IPS DF 19.7 (cell line): ENCODE measurements at places on chromosomes 16 and 17.
A peak's percentile ranks its signal among the peaks of the same experiment; 100 is the strongest.

GRCh38 chr16:80608946-80609345 lies 68.2 kb downstream of the DYNLRB2 start:
- DNase-seq: no peak

GRCh38 chr17:27442702-27443101 lies 13.5 kb upstream of the KSR1 start:
- DNase-seq: no peak

GRCh38 chr17:38967290-38967738 lies at the start of gene FBXO47:
FBXO47 (minus strand) TSS chr17:38967403; CDS start chr17:38963025, 4,378 bp downstream.
- DNase-seq: peak; percentile 94

DNA sequence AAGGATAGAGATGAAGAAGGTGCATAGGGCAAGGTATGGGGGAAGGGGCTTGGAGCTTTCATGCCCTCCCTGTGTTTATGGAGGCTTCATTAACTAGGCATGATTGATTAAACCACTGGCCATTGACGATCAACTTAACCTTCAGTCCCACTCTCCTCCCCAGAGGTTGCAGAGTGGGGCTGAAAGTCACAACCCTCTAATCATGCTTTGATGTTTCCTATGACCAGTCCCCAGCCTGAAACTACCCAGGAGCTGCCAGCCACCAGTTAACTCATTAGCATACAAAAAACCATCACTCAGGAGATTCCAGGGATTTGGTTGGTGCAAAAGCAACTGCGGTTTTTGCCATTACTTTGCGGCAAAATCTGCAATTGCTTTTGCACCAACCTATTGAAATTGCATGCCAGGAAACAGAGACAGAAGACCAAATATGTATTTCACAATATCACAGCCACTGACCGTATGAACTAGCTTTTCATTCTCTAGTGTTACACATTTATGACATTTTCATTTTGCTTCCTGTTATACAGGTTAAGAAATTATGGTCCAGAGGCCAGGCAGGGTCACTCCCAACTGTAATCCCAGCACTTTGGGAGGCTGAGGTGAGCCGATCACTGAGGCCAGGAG lies 5.4 kb downstream of the GFOD2 start:
- DNase-seq: no peak

DNA sequence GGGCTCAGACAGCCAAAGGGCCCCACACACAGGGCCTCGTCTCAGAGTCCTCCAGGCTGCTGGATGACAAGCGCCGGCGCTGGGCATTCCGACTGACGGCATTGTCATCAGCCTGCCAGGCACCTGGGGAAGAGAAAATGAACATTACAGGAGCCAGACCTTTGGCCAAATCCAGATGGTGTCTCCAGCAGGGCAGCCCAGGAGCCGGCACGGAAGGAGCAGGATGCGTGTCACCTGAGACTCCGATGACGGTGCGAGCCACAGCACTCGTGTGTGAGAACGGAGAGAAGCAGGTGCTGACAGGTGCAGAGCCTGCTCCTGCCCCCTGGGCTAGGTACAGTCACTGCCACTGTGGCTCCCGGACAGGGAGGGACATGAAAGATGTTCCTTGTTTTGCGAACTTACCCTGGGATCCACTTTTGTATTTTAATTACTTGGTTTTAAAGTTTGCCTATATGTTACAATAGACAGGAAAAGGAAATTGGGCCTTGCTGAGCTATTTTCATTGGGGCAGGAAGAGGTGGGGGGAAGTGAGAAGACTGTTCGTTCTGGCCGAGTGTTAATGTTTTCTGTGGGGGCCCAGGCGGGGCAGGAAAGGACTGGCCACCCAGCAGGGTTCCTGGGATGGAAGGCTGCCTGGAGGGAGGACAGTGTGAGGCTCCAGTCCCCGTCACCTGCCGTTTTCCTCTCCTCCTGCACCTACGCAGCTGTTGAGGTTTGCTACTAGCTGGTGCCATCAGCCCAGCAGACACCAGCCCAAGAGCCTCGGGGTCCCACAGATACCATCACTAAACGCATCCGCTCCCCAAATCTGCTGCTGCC lies 4.4 kb upstream of the FOXJ1 start:
- DNase-seq: no peak
